Hematopoietic multipotent progenitor cell treated with erythropoietin and hydrocortisone succinate and interleukin-3 and kit ligand, for 4 days (in vitro differentiated cells): ENCODE measurements at places on chromosomes 12 and 14.

- DNase-seq = no peak
Measured at GRCh38 chr12:6036509-6036908, 88.0 kb downstream of the VWF start.

DNA sequence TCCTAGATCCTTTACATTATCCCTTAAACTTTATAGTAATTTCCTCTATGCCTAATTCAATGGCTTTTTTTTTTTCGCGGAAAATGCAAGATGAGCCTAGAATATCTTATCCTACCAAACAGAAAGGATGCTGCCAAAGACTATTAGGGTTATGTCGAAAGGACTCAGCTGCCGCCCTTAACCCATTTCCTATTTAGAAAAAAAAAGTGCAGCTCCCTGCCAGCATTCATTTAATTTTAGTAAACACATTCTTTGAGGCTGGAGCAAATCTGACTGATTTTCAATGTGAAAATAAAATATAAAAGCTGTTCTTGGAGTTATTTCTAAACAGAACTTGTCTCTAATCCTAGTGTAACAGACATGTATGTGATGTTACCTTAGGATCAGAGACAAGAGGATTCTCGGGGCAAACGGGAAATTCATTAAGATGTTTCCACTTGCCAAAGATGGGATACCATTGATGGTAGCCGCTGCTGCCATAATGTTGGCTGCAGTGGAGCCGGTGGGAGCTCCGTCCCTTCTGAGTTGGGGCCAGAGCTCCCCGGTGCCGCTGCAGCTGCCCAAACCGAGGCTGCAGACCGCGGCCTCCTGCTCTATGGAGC is 8.2 kb upstream of the A2M start:
- no peak for DNase-seq

DNA sequence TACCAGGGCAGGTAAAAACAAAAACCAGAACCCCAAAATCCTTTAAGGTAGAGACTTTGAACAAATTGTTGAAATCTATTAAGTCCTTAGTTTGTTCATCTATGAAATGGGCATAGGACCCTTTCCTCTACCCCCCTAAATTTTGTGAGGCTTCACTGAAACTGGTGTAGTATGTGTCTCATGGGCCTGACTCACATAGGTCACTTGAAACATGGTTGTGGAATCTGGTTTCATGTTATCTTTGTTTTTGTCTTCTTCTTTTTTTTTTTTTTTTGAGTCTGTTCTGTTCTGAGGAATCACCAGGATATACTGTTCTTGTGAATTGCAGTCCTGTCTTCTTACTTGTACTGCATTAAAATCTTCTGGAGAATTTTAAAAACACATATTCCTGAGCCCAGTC is 202.2 kb downstream of the KTN1 start:
- no peak for DNase-seq

- no peak for DNase-seq
Measured at GRCh38 chr12:21818627-21819026, 44.1 kb upstream of the KCNJ8 start.

DNA sequence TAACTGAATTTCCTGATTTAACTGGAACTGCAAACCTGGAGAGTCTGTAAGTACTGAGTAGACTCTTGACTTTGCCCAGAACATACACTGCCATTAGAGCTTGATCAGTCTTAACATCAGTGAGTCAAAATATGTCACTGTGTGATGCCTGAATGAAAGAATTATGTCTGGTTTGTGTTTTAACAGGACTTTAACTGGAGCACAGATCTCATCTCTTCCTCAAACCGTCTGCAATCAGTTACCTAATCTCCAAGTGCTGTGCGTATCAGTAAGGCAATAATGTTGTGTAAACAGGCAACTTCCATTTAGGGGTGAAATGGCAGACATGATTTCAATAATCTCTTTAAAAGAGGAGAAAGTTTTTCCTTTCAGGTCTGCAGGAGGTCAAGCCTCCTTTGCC is 97.0 kb downstream of the ZFC3H1 start:
- peak; percentile 26 for DNase-seq

- no peak for DNase-seq
Measured at GRCh38 chr14:36052063-36052462, 124.5 kb downstream of the PTCSC3 start.

- no peak for DNase-seq
Measured at GRCh38 chr12:16282978-16283377, 5.5 kb upstream of the SLC15A5 start.

- DNase-seq = peak; percentile 50
Measured at GRCh38 chr12:95989504-95990123, 6.5 kb downstream of the HAL start.

DNA sequence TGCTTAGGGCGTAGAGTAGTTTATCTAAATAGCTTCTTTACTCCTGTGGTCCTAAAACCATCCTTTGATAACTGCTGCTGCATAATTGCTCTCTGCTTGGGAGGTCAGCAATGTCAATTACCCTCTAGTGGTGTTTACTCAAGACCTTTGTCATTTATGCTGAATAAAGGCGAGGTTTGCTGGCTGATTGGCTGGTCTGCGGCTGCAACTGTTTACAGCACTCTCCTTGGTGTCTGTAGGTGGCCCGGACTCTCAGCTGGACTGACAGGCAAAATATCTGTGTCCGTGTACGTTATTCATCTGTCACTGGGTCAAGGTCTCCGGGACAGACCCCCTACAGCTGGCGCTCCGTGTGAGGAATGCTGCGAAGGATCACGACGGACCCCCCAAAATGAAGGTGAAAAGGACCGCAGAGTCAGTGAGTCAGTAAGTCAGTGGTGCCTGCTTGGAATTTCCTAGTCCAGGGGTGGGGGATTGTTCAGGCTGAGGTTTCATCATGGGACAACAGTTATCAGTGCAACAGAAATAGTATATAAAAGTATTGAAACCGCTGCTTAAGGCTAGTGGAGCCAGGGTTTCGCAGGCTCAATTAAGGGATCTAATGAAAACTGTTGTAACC is 253.3 kb upstream of the DIO2 start:
- no peak for DNase-seq

DNA sequence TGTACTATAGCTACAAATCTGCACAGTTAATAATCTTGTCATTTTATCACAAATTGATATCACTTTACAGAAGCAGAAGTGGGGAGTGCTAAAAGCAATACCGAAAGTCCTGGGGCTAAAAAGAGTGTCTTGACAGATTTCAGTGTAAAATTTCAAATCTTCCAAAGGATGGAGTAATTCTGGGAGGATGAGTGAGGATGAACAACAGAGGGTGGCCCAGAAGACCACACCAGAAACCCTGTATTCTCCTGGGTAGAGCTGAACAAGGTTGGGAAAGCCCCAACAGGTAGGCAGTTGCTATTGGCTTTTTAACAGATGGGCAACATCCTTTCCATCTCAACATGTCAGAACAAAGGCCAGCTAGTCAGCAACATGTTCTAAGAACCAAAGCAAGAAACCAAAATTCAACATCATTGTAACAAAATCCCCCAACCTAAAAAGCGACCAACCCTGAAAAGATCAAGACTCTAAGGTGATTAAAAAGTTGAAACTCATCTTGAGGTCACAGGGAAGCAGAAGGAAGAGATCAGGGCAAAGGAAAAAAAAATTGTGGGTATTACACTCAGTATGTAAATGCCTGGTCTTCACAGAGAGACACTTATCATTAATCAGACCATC is 38.8 kb downstream of the CBX5 start:
- DNase-seq = no peak
